ENCODE measurements at places on chromosomes 7 and 10.
A peak's percentile ranks its signal among the peaks of the same experiment; 100 is the strongest.

DNA sequence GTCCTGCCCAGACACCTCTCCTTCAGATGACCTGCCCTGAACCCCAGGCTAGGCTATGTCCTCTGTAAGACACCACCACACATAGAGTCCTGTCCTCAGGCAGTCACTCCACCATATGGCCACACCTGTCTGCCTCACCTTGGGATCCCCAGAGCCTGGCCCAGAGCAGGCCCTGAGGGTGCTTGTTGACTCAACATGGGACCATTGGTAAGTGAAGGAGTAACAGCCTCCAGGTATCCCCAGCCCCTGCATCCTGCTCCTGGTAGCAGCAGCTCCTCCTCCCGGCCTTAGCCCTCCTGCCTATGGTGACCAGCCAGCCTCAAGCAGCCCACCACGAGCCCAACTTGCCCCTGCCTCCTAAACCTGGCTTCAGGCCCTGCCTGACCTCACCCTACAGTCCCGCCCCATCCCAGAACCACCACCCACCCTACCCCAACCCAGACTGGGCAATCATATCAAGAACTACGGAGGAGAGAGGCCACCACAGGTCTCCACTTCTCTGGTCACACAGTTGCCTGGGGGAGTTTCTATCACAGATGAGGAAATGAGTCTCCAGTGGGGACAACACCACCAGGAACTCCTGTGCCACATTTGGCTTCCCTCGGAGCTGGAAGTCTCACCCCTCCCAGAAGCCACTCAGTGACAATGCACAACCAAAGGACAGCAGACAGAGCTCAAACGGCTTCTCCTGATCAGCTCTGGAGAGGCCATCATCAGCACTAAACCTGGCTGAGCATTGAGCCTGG lies 136.6 kb downstream of the GRID1 start:
- DNase-seq, result no peak

DNA sequence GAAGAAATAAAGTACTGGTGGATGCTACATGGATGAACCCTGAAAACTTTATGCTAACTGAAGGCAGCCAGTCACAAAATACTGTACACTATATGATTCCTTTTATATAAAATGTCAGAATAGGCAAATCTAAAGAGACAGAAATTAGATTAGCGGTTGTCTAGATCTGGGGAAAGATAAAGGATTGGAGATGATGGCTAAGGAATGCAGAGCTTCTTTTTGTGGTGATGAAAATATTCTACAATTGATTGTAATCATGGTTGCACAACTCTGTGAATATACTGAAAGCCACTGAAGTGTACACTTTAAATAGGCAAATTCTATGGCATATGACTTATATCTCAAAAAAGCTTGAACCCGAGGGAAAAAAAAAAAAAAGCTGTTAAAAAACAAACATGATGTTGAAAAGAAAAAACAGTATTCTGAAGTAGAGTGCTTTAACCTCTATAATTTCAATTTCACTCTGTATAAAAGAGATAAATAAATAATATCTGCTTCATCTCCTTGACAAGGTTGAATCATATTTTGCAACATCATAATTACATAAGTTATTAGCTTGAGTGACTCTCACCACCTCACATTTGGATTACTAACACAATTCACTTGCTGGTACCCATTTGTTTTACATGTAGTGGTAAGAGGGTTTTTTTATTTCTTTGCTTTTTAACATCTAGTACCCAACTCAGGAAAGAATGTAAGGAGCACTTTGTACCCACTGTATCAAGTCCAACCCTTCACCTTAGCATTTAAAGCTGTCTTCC lies 2.8 kb upstream of the GNAI1 start:
- DNase-seq, result no peak

DNA sequence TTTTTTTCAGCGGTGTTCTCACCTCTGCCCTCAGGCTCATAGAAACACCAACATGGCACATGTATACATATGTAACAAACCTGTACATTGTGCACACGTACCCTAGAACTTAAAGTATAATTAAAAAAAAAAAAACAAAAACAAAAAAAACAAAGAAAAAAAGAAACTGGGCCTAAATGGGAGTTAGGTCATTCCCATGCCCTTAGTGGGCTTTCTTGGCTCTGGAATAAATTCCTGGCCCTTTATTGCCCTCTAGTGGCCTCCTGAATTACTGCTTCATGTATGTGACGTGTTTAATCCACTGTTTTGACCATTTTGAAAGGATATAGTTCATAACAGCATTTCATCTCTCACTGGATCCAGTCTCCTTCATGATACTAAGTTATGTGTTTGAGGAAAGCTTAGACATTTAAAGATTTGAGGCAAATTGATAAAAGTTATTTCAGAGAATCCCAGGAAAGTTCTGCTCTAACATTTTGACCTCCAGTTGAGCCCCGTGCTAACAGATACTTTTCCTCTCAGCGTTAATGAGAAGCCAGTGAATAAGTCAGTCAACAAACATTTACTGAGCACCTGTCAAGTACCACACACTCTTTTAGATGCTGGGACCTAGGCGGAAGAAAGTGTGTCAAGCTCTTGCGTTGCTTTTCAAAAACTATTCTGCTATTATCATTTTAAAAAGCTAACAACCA lies 54.7 kb upstream of the SYPL1 start:
- peak; percentile 72 for DNase-seq

GRCh38 chr7:116689790-116690259 lies 17.8 kb downstream of the MET start:
- DNase-seq, result no peak

- DNase-seq, result peak; percentile 37
Measured at GRCh38 chr10:59708816-59709394, 745 bp downstream of the SLC16A9 start.

DNA sequence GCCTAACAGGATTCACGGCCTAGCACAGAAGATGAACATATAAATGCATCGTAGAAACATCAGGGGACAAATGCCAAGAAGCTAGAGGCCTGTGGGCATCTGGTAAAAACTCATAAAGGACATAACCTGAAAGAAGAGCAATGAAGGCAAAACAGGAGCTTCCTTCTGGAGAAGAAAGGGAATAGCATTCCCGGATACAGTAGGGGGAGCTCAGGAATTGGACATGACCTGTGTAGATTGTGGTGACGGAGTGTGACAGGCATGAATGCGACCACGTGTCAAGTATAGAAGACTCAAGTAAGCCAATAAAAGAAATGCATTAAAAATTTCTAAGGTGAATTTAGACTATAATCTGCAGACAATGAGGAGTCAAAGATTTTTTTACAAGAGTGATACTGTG lies 270.1 kb downstream of the AGMO start:
- DNase-seq, result no peak

GRCh38 chr10:60140651-60141632 lies 234.6 kb upstream of the CCDC6 start:
- peak; percentile 90 for DNase-seq

DNA sequence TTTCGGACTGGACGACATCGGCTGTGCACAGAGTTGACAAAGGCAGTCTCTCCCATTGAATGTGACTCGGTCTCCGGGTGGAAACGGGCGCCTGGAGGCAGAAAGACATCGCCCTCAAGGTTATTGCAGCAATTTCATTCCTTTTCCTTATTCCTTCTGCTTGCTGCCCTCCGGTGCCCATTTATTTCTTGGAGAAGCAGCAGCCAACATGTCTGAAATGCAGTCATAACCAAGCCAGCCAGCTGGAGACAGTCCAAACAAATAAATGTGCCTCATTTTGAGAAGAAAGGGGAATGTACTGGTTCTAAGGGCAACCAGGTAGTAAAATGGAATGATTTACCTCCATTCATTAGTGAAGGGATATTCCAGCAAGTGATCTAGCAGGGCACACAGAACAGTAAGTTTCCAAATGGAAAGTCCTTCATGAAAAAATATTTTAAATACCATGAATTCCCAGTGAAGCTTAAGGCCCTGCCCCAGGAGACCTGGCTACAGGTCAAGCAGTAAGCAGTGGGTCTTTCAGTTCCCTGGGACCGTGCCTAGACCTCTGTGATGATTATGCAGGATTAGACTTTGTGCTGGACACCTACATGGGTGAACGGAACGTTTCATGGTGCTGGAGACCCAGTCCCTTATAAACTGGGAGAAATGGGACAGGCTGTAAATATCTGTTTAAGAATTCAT lies 86.6 kb downstream of the ABLIM1 start:
- no peak for DNase-seq

- DNase-seq, result no peak
Measured at GRCh38 chr10:21263839-21264238, 261.6 kb downstream of the SKIDA1 start.

DNA sequence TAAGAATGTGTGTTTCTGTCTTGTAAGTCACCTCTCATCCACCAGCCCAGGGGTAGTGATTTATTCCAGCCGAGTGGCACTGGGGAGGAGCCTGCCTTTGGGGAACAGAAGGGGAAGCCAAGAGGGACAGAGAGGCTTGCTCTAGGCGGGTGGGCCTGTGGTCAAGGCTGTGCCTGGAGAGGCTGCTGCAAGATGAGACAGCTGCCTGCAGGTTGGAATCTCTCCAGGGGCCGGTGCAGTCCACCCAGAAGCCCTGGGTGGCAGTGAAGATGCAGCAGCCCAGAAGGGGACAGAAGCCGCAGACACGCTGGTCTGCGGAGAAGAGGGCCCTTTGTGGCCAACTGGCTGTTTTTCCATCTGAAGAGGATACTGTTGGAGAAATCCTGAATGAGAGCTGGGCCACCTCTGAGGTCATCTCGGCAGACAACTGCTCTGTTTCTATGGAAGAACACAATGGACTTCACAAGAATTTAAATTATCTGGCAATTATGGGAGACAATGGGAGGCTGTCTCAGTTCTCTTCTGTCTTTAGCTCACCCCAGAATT lies 175.7 kb downstream of the GFRA1 start:
- DNase-seq, result no peak

DNA sequence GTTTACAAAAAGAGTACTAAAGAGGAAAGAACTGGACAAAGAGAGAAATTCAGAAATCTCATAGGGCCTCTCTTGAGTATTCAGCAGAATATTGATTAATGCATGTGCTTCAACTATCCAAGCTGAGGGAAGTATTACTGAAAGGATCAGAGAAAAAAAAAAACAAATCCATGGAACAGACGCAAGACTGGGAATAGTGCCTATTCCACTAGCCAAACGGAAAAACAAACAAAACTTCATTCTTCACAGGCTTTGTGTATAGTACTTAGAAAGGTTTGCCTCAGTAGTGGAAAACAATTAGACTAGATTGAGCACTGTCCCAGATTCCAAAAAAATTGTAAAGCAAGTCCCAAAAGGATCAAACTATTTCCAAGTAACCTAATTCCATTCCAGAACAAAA lies 106.2 kb downstream of the TFEC start:
- DNase-seq, result no peak

GRCh38 chr10:93413252-93413689 lies 68.9 kb downstream of the MYOF start:
- no peak for DNase-seq

- DNase-seq, result no peak
Measured at GRCh38 chr10:102608487-102608886, 35.8 kb upstream of the TRIM8 start.

DNA sequence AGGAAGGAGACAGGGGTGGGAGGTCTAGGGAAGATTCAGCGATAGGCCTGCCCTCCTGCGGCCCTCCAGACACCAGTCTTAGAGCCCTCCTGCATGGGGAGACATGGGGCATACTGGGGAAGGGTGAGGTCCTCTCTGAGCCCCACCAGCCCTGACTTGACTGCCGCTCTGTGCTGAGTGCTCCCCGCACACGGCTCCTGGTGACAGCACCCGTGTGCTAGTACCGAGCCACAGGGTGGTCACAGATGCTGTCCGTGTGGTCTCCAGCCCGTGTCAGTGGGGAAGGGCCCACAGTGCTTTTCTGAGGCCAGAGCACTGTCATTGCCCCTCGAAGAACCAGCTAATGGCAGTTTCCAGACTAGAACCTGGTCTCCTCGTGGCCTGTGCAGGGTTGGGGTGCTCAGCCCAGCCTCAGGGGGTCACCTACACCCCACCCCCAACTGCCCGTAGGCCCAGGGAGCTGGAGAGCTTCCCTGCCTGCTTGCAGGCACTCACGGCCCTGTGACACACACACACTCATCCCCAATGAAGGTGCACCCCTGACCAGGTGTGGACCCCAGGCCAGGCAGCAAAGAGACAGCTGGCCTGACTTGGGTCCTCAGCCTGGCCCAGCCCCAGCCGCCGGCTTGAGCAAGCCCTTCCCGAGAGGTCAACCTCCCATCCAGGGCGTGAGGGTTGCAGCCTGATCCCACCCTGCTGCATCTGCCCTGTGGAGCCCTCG lies 86.0 kb upstream of the RET start:
- no peak for DNase-seq

GRCh38 chr10:124903111-124903510 lies 38.8 kb upstream of the ZRANB1 start:
- no peak for DNase-seq

DNA sequence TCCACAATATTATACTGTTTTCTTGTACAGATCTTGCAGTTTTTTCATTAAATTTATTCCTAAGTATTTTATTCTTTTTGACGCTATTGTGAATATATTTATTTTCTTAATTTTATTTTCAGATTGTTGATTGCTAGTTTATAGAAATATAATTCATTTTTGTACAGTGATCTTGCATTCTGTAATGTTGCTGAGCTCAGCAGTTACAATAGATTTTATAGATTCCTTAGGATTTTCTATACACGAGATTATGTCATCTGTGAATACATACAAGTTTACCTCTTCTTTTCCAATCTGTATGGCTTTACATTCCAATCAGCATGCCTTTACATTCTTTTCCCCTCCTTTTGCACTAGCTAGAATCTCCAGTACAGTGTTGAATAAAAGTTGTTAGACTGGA lies 130.0 kb downstream of the C1GALT1 start:
- no peak for DNase-seq

DNA sequence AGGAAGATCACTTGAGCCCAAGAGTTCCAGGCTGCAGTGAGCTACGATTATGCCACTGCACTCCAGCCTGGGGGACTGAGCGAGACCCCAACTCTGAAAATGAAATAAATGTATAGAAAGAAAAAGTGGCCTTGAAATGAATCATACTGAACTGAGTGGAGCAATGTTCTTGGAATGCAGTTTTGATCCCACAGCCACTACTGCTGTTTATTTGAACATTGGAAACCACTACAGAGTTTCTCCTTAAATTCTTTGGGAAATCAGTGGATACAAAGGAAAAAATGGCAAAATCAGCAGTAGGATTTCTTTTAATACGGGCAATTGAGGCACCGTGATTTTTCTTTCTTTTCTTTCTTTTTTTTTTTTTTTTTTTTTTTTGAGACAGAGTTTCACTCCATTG lies 637.4 kb downstream of the GALNT17 start:
- no peak for DNase-seq

- DNase-seq, result no peak
Measured at GRCh38 chr7:64747802-64748201, 46.4 kb upstream of the ZNF138 start.

GRCh38 chr10:65342245-65342644 lies 1583.6 kb upstream of the LRRTM3 start:
- DNase-seq, result no peak

DNA sequence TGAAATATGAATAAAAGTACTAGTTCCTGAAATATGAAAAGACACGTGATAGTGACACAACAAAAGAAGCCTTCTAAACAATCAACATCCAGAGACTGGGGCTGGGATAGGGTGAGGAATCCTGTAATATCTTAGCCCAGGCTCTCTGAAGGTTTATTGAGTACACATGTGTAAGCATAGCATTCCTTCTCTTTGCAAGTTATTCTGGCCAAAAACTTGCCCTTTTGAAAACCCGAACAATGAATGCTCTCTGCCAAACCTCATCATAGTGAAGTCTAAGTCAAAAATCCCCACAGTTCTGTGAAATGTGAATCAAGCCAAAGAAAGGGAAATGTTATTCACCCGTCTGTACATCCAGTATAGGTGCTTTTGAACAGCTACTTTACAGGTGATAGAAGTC lies 11.6 kb downstream of the SEMA3D start:
- DNase-seq, result no peak

- no peak for DNase-seq
Measured at GRCh38 chr10:58796242-58796641, 283.6 kb downstream of the BICC1 start.

- no peak for DNase-seq
Measured at GRCh38 chr7:99643464-99643863, 26.7 kb downstream of the ZSCAN25 start.

All from NCI-H2171 treated with DMSO at 0.1 percent for 48 hours (cell line).